Stimulated activated CD4-positive, alpha-beta T cell treated with anti-CD3 and anti-CD28 coated beads, Interleukin-1b, Interleukin-23, amount 100 ng/mL, for 4 hours (primary cell): ENCODE measurements at places on chromosomes 2 and 18.
A peak's percentile ranks its signal among the peaks of the same experiment; 100 is the strongest.

GRCh38 chr2:29747786-29748470 lies 173.5 kb downstream of the ALK start:
- no peak for DNase-seq

- peak; percentile 33 for DNase-seq
Observed at GRCh38 chr2:113240915-113241911, 37.5 kb downstream of the PAX8 start.

GRCh38 chr2:18957909-18958308 lies 368.5 kb upstream of the NT5C1B start:
- no peak for DNase-seq

- no peak for DNase-seq
Observed at GRCh38 chr2:134838143-134838620, at the start of gene ACMSD. TSS of gene ACMSD (plus strand) at chr2:134838616. CDS start at chr2:134838683, 67 bp downstream.

GRCh38 chr2:98457045-98457696 lies 12.5 kb downstream of the INPP4A start:
- no peak for DNase-seq

GRCh38 chr2:1940679-1941078 lies 196.4 kb upstream of the PXDN start:
- DNase-seq = no peak
